Psoas muscle (tissue), 8 donors: ENCODE measurements at places on chromosomes 3 and 15. TPM values are rescaled to one million over a fixed set of nuclear protein-coding genes. Genes with fewer than 3 reads are reported as not detected.

DNA sequence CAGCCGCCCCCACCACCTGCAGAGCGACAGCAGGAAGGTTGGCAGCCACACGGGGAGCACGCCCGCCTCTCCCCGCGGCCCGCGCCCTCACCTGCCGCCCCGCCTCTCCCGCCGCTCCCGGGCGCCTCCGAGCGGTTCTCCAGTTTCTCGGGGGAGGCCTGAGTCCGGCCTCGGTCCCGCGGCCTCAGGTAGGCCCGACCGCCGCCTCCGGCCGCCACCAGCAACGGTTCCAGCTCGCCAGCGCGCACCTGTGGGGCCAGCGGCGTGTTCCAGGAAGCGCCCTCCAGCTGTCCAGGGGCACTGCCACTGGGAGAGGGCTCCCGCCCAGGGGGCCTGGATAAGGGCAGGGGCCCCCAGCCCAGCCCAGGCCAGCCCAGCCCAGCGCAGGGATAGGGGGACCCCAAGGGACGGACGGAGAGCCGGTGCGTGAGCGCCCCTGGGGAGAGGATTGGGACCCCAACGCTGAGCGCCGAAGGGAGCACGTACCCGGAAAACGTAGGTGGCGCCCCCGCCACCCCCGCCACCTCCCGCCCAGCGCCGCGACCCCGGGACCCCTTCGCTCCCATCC lies 2.2 kb downstream of the LTK start:
- DNase-seq, result no peak

DNA sequence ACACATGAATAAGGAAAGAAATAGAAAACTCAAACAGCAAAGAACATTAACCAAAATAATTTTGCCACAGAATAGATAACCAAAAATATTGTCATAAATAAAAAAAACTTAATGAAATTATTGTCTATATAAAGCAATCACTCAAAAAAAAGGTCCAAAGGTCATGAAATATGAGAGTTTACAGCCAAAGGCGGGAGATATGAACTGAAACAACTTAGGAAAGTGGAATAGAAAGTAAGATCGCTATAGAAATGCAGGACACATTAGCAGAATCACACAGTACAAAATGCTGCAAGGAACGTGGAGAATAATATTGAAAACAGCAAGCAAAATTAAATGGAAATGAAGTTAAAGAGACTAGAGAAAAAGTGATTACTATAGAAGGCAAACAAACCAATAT lies 375.0 kb upstream of the ARHGEF26 start:
- no peak for DNase-seq

DNA sequence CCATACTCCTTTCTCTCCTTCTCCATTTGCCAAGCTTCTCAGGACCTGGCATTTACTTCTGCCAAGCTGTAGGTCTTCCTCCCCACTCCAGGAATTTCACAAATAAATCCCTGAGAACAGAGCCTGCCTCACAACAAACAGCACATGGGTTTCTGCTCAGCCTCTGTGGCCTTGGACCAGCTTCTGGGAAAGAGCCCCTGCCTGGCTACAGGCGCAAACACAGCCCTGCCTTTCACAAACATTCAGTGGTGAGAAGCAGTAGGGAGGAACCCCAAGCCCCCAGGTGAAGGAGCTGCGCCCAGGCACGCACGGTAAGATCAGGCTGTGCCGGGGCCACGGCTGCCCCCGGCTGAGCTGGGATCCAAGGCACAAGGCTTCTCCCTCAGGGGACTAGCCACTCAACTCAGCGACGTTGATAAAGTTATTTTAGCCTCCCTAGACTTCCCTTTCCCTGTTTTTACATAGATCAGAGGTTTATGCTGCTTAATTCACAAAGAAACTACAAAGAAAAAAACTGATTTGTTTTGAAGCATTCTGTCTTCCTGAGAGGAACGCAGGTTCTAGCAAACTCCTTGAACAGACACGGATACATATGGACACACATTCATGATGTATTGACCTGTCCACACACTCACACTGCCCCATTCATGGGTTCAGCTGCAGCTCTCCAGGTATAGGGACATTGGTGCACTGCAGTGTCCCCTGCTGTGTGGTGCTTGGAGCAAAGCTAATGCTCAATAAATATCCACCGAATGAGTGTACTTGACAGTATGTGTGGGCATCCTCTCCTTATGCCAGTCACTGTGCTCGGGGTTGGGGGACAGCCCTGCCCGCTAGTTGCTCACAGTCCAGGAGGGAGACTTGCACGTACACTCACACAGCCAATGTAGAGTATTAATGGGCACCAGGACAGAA lies 25.4 kb downstream of the HES1 start:
- no peak for DNase-seq

GRCh38 chr3:175484666-175485065 lies 625.5 kb downstream of the NAALADL2 start:
- no peak for DNase-seq

GRCh38 chr15:61018953-61019352 lies 210.1 kb downstream of the RORA start:
- DNase-seq, result no peak

- DNase-seq, result no peak
These were observed 529.6 kb downstream of the SHQ1 start for GRCh38 chr3:72318504-72319193.

- peak; percentile 63 for DNase-seq
These were observed 5.3 kb upstream of the TMEM115 start for GRCh38 chr3:50364573-50365079.

The NDN gene
- 15.2 TPM for polyA plus RNA-seq

The MEX3B gene
- polyA plus RNA-seq, result 0.62 TPM

The KLHL25 gene
- polyA plus RNA-seq, result 6.8 TPM

DNA sequence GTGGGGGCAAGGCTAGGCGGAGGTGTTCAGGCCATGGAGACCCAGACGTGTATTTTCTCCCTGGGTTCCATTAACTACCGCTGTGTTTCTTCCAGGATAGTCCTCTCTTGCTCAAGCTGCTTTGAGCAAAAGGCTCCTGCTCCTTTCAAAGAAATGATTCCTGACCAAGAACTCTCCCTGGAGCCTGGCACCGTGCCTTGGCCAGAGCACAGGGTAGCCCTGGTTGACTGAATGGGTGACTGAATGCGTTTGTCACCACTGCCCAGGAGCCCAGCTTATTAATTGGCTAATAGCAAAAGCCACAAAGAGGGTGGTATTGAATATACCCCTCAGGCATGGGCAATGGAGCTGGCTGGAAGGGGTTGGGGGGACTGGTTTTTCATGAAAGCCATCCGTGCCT lies 13.9 kb downstream of the RASGRF1 start:
- DNase-seq, result no peak

DNA sequence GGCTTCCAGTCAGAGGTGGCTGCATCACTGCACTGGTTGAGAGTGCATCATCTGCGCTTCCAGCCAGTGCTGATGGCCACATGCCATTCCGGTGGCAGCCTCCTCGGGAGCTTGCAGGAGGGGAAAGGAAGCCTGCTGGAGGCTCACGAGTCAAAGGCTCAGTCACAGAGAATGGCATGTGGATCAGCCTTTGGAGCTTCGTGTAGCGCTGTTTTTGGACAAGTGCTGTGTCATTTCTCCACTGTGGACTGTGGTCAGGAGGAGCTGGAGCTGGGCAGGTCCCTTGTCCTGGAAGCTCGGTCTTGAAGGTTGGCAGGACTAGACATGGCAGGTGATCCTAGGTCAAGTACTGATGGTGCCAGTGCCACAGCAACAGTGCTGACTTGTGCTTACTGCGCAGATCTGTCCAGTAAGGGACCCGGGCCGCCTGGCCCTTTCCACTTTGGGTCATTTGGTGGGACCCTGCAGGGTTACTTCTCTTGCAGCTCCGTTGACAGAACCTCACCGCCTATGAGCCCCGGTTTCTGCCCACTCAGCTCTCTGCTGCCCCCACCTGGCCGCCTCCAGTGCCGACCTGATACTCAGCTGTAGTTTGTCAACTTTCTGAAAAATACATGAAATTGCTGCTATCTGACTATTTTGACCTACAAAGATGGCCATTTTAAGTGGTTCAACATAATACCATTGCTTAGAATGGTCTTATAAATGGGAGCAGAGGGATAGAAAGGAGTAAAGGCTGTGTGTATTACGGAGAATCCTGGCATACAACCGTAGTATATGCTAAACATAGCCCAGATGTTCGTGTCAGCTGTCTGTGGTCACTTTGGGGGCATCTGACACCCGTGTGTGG lies 27.6 kb upstream of the TRPM1 start:
- peak; percentile 87 for DNase-seq

The AGTR1 gene
- polyA plus RNA-seq, result 5.7 TPM

The LYZL4 gene
- polyA plus RNA-seq, result not detected

- no peak for DNase-seq
These were observed 12.8 kb downstream of the ASB14 start for GRCh38 chr3:57279685-57280084.

The CLRN1 gene
- polyA plus RNA-seq, result not detected

The ADIPOQ gene
- polyA plus RNA-seq, result 9.3 TPM
